Substantia nigra (tissue), 51 donors: ENCODE measurements at places on chromosomes 6 and 20.

- DNase-seq: no peak
These were observed 37.2 kb downstream of the SEL1L2 start for GRCh38 chr20:13953227-13953626.

DNA sequence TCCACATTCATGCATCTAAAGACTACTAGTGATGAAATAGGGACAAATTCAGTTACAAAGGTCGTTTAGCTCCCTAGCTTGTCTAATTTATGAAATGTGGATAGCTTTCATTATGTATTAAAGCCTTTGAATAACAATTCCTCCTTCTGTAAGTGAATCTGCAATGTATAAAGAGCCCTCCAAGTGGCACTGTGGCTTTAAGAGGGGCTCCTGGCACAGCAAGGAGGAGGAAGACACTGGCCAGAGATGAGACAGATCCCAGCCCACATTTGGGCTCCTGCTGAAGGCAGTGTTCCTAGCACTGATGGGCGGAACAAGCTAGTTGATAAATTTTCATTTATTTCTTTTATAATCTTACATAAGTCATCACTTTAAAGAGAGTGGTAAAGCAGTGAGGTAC, 17.6 kb upstream of the FUCA2 start:
- DNase-seq: no peak

DNA sequence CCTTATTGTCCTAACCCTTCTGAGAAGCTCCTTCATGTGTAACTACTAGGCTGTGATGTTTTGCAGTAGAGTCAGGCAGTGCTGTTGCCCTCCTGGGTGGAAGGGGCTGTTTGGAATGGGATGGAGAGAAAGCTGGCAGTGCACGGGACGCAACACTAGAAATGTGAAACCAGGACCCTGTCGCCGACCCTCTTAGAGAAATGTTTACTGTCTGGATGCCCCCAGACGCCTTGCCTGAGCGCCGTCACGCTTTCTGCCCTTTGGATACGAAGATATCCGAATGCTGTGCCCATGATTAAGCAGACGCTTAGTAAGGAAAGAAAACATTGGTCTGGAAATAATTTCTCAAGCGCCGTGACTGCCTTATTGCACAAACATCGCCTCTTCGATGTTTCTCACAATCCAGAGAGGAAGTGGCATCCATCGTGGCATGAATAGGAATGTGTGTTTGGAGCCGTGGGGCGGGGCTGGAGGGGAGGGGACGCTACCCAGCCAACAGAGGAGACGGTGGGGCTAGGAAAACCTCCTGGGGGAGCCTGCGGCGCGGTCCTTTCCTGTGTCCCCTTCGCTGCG, 661 bp upstream of the PPP1R14C start:
- no peak for DNase-seq

- DNase-seq: peak; percentile 57
These were observed 92.5 kb downstream of the TCP11 start for GRCh38 chr6:35048631-35049083.

DNA sequence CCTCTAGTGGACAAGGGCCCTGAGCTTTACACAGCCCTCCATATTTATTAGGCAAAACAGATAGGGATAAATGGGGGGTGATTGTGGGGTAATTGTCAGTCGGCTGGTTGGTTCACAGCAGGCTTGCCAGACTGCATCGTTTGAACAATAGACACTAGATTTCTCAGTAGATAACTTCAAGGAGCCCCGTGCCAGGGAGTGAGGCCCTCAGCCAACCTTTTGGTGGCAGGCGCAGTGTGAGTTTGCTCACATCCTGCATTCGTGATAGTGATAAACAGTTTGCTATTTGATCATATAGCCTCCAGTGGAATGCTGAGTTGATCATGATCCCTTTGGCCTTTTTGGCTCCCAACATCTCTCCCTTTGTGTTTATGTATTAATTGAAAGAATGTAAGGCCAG, 3.6 kb upstream of the ABHD12 start:
- no peak for DNase-seq

DNA sequence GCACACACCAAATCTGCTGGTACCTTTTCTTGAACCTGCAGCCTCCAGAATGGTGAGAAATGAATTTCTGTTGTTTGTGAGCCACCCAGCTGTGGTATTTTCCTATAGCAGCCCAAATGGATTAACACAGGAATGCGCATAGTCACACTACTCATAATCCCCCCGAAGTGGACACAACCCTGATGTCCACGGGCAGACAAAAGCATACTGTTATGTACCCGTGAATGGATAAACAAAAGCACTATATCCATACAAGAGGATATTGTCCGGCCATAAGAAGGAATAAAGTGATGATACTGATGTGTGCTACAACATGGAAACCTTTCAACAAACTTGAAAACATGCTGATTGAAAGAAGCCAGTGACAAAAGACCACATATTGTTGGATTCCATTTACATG, 25.1 kb upstream of the RPP40 start:
- no peak for DNase-seq

- no peak for DNase-seq
These were observed 2.5 kb downstream of the RTEL1 start for GRCh38 chr20:63660622-63661021.

- no peak for DNase-seq
These were observed 57.2 kb upstream of the IRAK1BP1 start for GRCh38 chr6:78810146-78810545.

- no peak for DNase-seq
These were observed 328.6 kb downstream of the NKAIN2 start for GRCh38 chr6:124132256-124132655.

GRCh38 chr6:113524826-113525225, 332.3 kb upstream of the MARCKS start:
- no peak for DNase-seq

- DNase-seq: no peak
These were observed 512.0 kb downstream of the CDKAL1 start for GRCh38 chr6:21046276-21046675.

GRCh38 chr6:107458672-107459282, 587 bp downstream of the PDSS2 start:
- DNase-seq: no peak

DNA sequence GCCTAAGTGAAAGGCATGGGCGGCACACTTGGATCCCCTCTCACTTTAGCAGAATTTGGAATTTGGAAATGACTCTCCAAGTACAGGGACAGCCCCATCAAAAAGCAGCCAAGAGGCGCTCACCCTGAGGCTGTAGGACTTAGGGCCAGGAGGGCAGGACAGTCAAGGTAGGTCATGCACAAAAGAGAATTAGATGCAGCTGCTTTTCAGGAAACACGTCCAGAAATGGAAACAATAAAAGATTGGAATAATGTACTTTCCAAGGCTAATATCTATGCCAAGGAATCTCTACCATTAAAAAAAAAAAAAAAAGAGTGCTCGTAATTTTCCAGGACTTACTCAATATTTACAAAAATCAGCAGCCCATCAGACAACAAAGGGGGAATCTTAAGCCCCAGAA, 19.9 kb downstream of the PREP start:
- no peak for DNase-seq

- no peak for DNase-seq
These were observed 68.2 kb downstream of the CDH22 start for GRCh38 chr20:46240065-46240464.

DNA sequence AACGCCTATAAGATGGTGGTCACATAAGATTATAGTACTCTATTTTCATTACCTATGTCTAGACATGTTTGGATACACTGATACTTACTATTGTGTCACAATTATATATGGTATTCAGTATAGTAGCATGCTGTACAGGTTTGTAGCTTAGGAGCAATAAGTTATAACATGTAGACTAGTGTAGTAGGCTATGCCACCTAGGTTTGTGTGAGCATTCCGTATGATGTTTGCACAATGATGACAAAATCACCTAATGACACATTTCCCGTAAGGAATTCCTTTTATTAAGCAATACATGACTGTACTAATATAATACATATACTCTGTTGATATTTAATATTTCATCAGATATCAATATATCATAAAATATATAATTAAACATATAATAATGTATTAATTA, 540.7 kb downstream of the BMP2 start:
- DNase-seq: no peak

GRCh38 chr6:10633216-10633615, 61.2 kb downstream of the C6orf52 start:
- DNase-seq: no peak

GRCh38 chr6:169212897-169213813, 40.5 kb downstream of the THBS2 start:
- DNase-seq: peak; percentile 88

- no peak for DNase-seq
These were observed 216.4 kb downstream of the DLL1 start for GRCh38 chr6:170074435-170074834.

- DNase-seq: no peak
These were observed 11.8 kb downstream of the DCBLD1 start for GRCh38 chr6:117494283-117494682.

DNA sequence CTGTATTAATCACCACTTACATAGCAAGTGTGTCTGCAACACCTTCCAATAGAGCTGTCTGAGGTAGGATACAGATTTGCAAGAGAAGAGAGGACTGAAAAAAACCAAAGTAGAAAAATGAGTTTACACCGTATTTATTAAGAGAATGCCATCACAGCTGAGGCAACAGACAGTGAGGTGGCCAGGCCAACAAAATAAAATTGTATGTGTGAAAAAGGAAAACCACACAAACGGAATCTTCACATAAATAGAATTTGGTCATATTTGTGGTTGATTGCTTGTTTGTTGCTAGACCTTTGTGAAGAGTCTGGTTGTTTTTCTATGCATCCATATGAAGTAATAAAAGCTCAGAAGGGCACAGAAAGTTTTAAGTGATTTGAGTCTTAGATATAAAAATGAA, 157.8 kb upstream of the TSHZ2 start:
- no peak for DNase-seq

DNA sequence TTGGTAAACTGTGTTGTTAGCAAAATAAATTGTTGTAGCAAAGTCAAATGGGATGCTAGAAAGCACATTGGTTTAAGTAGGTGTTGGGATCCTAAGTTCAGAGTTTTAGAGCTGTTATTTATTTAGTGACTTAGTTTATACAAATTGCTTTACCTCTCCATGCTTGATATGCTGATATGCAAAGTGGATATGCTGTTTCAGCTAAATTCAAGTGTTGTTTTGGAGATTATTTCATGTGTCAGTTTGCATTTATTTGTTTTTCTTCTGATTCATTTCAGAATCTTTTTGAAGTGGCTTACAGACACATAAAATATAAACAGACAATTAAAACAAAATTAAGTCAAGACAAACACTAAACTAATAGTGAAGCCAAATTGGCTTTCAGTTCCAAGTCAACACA, 203.5 kb downstream of the ADGRB3 start:
- DNase-seq: no peak

DNA sequence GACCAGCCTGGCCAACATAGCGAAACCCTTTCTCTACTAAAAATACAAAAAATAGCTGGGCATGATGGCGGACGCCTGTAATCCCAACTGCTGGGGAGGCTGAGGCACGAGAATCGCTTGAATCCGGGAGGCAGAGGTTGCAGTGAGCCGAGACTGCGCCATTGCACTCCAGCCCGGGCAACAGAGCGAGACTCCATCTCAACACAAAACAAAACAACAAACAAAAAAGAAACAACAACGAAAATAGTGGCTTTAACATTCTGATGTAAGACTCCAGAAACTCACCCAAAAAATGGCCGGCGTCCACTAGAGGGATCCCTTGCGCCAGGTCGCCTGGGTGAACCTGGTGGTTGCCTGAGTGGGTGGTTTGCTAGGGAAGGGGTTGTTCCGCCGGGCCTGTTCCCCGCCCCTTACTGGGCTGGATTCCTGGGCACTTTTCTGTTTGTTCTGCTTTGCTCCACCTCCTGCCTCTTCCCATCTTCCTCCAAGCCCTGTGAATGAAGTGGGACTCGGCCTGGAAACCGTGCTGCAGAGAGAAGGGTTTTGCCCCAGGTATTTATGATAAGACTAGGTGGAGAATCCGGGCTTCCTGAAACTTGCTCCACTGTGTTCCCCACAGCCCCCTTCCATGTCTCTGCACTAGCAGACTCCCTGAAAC, 1.5 kb downstream of the PABPC1L start:
- DNase-seq: no peak

GRCh38 chr20:17571153-17571527, 1.3 kb downstream of the DSTN start:
- DNase-seq: no peak

- no peak for DNase-seq
These were observed 296.5 kb downstream of the SLC35F1 start for GRCh38 chr6:118203545-118203944.

DNA sequence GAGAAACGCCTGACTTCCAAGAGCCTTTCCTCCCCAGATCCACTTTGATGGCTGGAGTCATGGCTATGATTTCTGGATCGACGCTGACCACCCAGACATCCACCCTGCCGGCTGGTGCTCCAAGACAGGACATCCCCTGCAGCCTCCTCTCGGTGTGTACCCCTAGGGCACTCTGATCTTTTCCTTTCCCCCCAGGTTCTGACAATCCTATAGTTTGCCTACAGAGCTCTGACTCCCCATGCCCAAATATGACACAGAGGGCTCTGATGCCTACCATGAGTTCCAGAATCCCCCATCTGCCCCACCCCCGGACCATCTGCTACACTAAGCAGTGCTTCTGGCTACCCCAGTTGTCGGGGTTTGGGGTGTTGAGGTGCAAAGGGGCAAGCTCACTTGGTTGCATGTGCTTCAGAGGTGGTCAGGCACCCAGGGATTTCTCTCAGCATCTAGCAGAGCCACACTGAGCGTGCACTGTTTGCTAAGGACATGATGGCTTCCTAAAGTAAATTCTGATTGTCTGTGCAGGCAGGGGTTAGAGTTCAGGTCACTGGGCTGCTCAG, 24.0 kb upstream of the SGK2 start:
- DNase-seq: no peak

DNA sequence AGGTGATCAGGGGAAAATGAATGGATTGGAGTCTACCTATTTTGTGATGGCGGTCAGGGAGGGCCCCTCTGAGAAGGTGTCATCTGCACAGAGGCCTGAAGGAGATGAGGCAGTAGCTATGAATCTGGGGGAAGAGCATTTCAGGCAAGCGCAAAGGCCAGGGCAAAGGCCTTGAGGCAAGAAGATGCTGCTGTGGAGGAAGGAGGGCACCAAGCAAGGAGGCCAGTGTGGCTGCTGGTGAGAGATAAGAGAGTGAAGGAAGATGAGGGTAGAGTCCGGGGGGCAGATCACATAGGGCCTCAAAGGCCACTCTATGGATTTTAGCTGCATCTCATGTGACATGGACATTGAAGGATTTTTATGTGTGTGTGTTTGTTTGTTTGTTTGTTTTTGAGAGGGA, 20.6 kb upstream of the CSNK2A1 start:
- no peak for DNase-seq

DNA sequence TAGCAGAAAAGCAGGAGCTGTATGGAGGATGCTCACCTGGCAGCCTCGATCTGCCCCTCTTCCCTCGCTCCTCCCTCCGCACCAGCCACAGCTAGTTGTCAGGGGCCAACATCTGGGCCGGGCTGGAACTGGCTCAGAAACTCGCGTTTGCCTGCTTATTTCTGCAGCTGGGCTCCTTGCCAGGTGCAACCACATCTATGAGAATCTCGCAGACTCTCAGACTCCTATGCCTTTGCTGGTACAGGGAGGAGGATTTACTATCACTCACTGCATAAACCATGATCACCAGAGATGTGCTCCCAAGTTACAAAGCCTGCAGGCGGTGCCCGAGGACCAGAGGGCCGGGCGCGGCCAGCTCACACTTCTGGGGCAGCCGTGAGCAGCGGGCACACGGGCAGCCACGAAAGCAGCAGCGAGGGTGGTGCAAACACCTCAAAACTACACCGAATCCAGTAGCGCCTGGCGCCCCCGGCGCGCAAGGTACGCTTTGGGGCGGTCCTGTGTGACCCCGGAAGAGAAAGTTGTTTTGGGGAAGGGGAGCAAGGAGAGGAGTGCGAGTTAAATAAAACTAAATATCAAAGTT, 577 bp upstream of the LRRC1 start:
- DNase-seq: peak; percentile 81

GRCh38 chr20:49570828-49571552, 3.1 kb upstream of the PTGIS start:
- DNase-seq: no peak
